Left kidney (tissue), 8 donors: ENCODE measurements at places on chromosomes 7 and 10.

GRCh38 chr10:14664345-14664744 lies 110.4 kb downstream of the FAM107B start:
- DNase-seq: no peak

GRCh38 chr7:17046666-17047065 lies 164.9 kb upstream of the AGR3 start:
- DNase-seq: no peak

- DNase-seq: no peak
These were observed 17.2 kb upstream of the GIMAP8 start for GRCh38 chr7:150432915-150433892.

DNA sequence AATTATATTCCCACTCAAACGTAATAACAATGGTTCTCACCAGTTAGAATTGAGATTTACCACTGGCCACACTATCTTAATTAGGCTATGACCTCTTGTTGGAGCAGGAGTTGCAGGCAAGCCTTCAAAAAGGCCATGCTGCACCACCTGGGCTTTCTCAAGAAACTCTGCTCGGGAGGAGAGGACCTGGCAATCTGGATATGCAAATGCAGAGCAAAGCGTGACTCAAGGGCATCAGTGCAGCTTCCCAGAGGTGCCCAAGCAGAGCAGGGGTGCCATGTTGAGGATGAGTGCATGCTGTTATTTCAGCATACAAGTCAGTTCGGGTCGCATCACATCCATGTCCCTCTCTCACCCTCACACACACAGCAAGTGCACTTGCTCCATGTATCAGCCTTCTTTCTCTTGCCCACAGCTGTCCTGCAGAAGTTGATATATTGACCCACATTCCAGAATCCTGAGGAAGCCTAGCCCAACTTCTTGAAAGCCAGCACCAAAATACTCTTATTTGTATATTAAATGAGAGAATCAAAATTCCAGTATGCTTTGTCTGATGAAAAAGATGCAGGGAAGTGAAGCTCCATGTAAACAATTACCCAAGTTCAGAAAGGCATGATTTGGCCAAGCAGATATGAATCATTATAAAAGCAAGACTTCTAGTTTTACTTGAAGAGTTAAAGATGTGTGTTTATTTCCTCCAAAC lies 55.7 kb upstream of the IL6 start:
- no peak for DNase-seq

DNA sequence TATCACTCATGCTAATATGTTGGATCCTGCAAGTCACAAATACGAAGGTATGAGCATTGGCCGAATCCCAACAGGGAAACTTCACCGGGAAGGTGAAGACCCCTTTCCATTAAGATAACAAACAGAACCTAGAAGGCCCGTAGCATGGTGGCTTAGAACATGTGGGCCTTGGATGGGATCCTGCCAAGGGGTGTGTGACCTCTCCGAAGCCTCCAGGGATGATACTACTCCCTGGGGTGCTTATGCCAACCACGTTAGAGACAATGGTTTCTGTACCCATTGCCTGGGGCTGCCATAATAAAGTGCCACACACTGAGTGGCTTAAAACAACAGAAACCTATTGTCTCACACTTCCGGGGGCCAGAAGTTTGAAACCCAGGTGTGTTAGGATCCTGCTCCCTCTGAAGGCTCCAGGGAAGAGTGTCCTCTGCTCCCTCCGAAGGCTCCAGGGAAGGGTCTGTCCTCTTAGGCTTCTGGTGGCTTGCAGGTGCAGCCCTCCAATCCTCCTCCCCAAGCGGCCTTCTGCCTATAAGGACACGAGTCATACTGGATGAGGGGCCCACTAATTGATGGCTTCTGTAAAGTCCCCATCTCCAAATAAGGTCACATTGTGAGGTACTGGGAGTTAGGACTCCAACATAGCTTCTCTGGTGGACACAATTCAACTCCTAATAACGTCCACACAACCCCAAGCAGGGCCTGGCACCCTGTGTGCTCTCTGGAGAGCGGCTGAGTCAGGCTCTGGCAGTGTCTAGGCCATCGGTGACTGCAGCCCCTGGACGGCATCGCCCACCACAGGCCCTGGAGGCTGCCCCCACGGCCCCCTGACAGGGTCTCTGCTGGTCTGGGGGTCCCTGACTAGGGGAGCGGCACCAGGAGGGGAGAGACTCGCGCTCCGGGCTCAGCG lies 992 bp upstream of the MGMT start:
- DNase-seq: no peak
